Karpas-422 (cell line): ENCODE measurements at places on chromosomes 1 and 21. TPM values are rescaled to one million over a fixed set of nuclear protein-coding genes. Genes with fewer than 3 reads are reported as not detected.

DNA sequence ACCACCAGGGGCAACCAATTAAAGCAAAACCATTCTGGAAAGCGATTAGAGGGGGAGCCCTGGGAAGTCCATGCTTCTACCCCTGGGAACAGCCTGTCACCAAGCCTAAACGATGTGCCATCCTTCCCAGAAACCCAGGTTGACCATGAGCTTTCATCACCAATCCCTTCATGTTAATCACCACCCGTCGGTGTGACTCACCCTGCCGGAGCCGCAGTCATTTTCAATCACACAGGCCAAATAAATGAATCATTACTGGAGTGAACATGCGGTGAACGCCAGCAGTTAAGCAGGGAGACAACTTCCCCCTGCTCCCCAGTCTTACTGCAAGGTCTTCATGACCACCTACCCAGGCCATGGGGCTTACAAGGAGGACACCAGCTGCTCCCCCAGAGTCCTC lies 308.8 kb downstream of the AJAP1 start:
- no peaks in the 10 kb centered on the region for H3K36me3 ChIP-seq
- no peak overlapping the region for H3K4me3 ChIP-seq
- H3K27ac ChIP-seq = no peak overlapping the region
- no peaks in the 10 kb centered on the region for H3K27me3 ChIP-seq
- no peak for DNase-seq
- no peaks in the 10 kb centered on the region for H3K4me1 ChIP-seq

- no peaks in the 10 kb centered on the region for H3K36me3 ChIP-seq
- H3K4me1 ChIP-seq = no peaks in the 10 kb centered on the region
- H3K27me3 ChIP-seq = no peaks in the 10 kb centered on the region
- H3K4me3 ChIP-seq = no peak overlapping the region
Measured at GRCh38 chr1:2890221-2890850, 88.8 kb upstream of the TTC34 start.

Gene CFAP45
- 1.2 TPM in 1 of 2 replicates, not detected in the other for total RNA-seq

Gene KCTD3
- not detected in 2 replicates for total RNA-seq
